ENCODE measurements at places on chromosomes 12 and 14.

GRCh38 chr14:101400830-101401229 lies 160.5 kb upstream of the DIO3 start:
- no peak for DNase-seq

DNA sequence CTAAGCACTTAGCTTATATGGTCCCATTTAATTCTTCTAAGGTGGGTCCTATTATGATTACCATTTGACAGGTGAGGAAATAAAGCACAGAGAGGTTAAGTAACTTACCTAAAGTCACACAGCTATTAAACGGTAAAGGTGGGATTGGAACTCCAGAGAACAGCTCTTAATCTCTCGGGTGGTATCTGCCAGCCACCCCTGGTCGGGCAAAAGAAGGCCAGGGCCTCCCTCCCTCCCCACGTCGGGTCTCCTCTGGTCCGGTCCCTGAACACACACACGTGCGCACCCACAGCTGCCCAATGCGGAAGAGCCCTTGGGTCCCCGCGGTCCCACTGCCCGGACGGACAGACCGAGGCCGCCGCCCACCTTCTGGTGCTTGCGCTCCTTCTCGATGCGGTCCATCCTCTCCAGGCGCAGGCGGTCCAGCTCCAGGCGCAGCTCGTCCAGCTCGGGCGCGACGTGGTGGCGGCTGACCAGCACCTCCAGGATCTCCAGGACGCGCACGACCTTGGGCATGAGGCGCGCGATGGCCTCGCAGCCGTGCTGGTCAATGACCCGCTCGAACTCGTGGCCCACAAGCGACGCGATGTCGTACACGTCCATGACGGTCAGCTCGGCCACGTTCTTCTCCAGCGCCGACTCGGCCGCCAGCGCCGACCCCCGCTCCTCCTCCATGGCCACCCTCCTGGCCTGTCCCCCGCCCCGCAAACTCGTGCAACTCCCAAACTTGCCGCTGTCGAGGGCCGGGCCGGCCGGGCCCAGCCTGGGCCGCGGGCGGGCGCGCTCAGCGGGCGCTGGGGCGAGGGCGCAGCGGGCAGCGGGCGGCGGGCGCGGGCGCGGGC lies 490 bp downstream of the RILPL1 start:
- no peak for DNase-seq

GRCh38 chr14:61476754-61477410 lies 155.5 kb downstream of the PRKCH start:
- no peak for DNase-seq

- DNase-seq, result no peak
These were observed 20.9 kb upstream of the OVCH1 start for GRCh38 chr12:29518407-29518806.

GRCh38 chr12:133106253-133106652 lies 23.8 kb downstream of the ZNF891 start:
- DNase-seq, result no peak

- no peak for DNase-seq
These were observed 87.9 kb upstream of the PTPRQ start for GRCh38 chr12:80356097-80356496.

Data from stimulated activated CD8-positive, alpha-beta memory T cell treated with anti-CD3 and anti-CD28 coated beads, Interleukin-7, amount 100 ng/mL, for 48 hours (primary cell).